Ascending aorta (tissue), 2 donors: ENCODE measurements at places on chromosomes 1 and 21. TPM values are rescaled to one million over a fixed set of nuclear protein-coding genes. Genes with fewer than 3 reads are reported as not detected.

DNA sequence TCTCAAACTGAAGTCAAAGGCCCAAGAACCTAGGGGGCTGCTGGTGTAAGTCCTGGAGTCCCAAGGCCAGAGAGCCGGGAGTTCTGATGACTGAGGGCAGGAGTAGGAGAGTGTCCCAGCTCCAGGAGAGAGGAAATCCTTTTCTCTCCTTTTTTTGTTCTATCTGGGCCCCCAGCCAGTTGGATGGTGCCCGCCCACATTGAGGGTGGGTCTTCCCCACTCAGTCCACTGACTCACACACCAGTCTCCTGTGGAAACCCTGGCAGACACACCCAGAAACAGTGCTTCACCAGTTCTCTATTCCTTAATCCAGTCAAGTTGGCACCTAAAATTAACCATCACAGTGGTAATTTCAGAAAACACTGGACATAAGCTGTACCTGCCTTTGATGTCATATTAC, 12.7 kb upstream of the WDR26 start:
- no peak for DNase-seq

- DNase-seq: no peak
Observed at GRCh38 chr1:177585302-177586220, 384.3 kb downstream of the SEC16B start.

Gene DENND4B
- 80.0 TPM for total RNA-seq

Gene FCRL5
- not detected for total RNA-seq
